Brain (organoid and tissue), 16 donors: ENCODE measurements at places on chromosomes 11 and 22. TPM values are rescaled to one million over a fixed set of nuclear protein-coding genes. Genes with fewer than 3 reads are reported as not detected.

Gene IL17REL
- polyA plus RNA-seq, result not detected

Gene UBQLNL
- polyA plus RNA-seq, result not detected

Gene CARD18
- polyA plus RNA-seq, result not detected

Gene ANAPC15
- polyA plus RNA-seq, result 105 TPM

Gene DNAJB13
- 0.36 TPM for polyA plus RNA-seq

Gene RBMXL2
- not detected for polyA plus RNA-seq
